Aortic smooth muscle cell (primary cell): ENCODE measurements at places on chromosomes 7 and 10. TPM values are rescaled to one million over a fixed set of nuclear protein-coding genes. Genes with fewer than 3 reads are reported as not detected.

The CALHM2 gene
- total RNA-seq: 30.1 and 38.6 TPM in 2 replicates

The TAS2R3 gene
- 0.92 and 1.5 TPM in 2 replicates for total RNA-seq

The CCL26 gene
- 1.5 TPM in 1 of 2 replicates, not detected in the other for total RNA-seq

The SPDYE6 gene
- total RNA-seq: 0.06 TPM in 1 of 2 replicates, not detected in the other

The FKBP9 gene
- 318 and 351 TPM in 2 replicates for total RNA-seq

The UFSP1 gene
- 3.1 and 4.9 TPM in 2 replicates for total RNA-seq

The CPED1 gene
- 94.2 and 162 TPM in 2 replicates for total RNA-seq

The CNNM1 gene
- total RNA-seq: under 0.01 TPM in 1 of 2 replicates, not detected in the other

The SPDYE11 gene
- total RNA-seq: not detected in 2 replicates

The TMEM184A gene
- not detected in 2 replicates for total RNA-seq

The RBP3 gene
- not detected in 2 replicates for total RNA-seq

The LRIT1 gene
- not detected in 2 replicates for total RNA-seq

The CPA5 gene
- not detected in 2 replicates for total RNA-seq

The CTAGE8 gene
- 0.68 TPM in 1 of 2 replicates, not detected in the other for total RNA-seq

The C10orf71 gene
- total RNA-seq: not detected in 2 replicates

The FXYD4 gene
- not detected in 2 replicates for total RNA-seq

The COL17A1 gene
- total RNA-seq: 1.3 and 1.4 TPM in 2 replicates

The ABCB4 gene
- 1.3 and 3.9 TPM in 2 replicates for total RNA-seq
